Dermis blood vessel endothelial cell (primary cell): ENCODE measurements at places on chromosomes 1 and 21. TPM values are rescaled to one million over a fixed set of nuclear protein-coding genes. Genes with fewer than 3 reads are reported as not detected.

CA14 gene
- not detected in 2 replicates for total RNA-seq

C1orf232 gene
- not detected in 2 replicates for total RNA-seq

TARDBP gene
- total RNA-seq = 133 and 197 TPM in 2 replicates

DIRAS3 gene
- 0.65 and 0.85 TPM in 2 replicates for total RNA-seq

VSIG8 gene
- total RNA-seq = 0.09 TPM in 1 of 2 replicates, not detected in the other

KIF21B gene
- total RNA-seq = 2.2 and 4.4 TPM in 2 replicates

ARTN gene
- not detected in 2 replicates for total RNA-seq

NR1I3 gene
- not detected in 2 replicates for total RNA-seq

IQGAP3 gene
- total RNA-seq = 7.3 and 37.9 TPM in 2 replicates

LIPI gene
- total RNA-seq = not detected in 2 replicates

RIPK4 gene
- total RNA-seq = 0.09 and 0.51 TPM in 2 replicates

CHIA gene
- total RNA-seq = not detected in 2 replicates

FLG2 gene
- total RNA-seq = not detected in 2 replicates

PTPN22 gene
- not detected in 2 replicates for total RNA-seq

PADI1 gene
- total RNA-seq = 0.05 and 0.85 TPM in 2 replicates

IGSF9 gene
- not detected in 2 replicates for total RNA-seq

U2AF1 gene
- 23.0 and 48.2 TPM in 2 replicates for total RNA-seq

COL6A1 gene
- total RNA-seq = 8.5 and 32.7 TPM in 2 replicates

VHLL gene
- total RNA-seq = not detected in 2 replicates

SLAMF1 gene
- not detected in 2 replicates for total RNA-seq

TPTE gene
- not detected in 2 replicates for total RNA-seq

HSD3B2 gene
- not detected in 2 replicates for total RNA-seq

CSF1 gene
- total RNA-seq = 19.6 and 21.1 TPM in 2 replicates

TMEM82 gene
- not detected in 2 replicates for total RNA-seq

NBPF4 gene
- not detected in 2 replicates for total RNA-seq

SELL gene
- total RNA-seq = 0.34 and 1.6 TPM in 2 replicates

RGS1 gene
- not detected in 2 replicates for total RNA-seq

SLC9A1 gene
- 5.6 and 20.1 TPM in 2 replicates for total RNA-seq

KRTAP21-3 gene
- not detected in 2 replicates for total RNA-seq

HFM1 gene
- total RNA-seq = 0.14 and 0.51 TPM in 2 replicates

DCDC2B gene
- total RNA-seq = not detected in 2 replicates

GLIS1 gene
- total RNA-seq = not detected in 2 replicates

SV2A gene
- 3.9 and 6.7 TPM in 2 replicates for total RNA-seq
